NCI-H1105 (cell line): ENCODE measurements at places on chromosomes 1 and 21.
A peak's percentile ranks its signal among the peaks of the same experiment; 100 is the strongest.

- no peak for DNase-seq
Observed at GRCh38 chr1:210330279-210330866, 1.7 kb downstream of the HHAT start.

- no peak for DNase-seq
Observed at GRCh38 chr1:230308039-230308438, 118.1 kb downstream of the PGBD5 start.

GRCh38 chr1:55181666-55182065 lies 33.5 kb downstream of the USP24 start:
- DNase-seq: no peak

DNA sequence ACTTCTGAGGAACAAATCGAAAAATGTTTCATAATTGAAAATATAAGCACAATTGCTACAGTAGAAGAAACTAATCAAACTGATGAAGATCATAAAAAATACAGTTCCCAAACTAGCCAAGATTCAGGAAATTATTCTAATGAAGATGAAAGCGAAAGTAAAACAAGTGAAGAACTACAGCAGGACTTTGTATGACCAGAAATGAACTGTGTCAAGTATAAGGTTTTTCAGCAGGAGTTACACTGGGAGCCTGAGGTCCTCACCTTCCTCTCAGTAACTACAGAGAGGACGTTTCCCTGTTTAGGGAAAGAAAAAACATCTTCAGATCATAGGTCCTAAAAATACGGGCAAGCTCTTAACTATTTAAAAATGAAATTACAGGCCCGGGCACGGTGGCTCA lies 30.6 kb downstream of the IFNAR1 start:
- no peak for DNase-seq

DNA sequence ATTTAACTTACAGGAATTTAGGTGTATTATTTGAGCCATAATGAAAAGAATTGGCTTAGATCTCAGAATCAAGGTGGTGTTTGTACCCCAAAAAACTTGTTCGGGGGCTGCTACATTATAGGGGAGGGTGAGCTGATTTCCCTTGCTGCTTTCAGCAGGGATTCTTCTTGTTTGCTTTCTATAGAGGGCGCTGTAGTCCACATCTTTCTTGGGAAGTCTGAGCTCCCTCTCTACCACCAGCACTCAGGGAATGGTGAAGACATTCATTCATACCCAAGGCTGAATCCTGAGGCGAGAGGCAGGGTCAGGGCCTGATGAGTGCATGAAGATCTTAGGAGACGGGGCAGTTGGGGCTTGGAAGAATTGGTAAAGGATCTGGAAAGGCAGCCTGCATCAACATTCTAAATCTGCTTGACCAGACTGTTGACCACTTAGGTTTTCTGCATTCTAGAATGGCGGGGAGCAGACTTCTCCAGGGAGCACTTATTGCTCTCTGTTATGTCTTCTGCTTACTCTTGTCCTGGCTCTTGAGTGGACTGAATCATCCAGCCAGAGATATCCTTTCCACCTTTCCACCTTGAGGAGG lies 18.9 kb downstream of the SPATA46 start:
- no peak for DNase-seq

- DNase-seq: no peak
Observed at GRCh38 chr1:169999331-169999741, 75.2 kb downstream of the KIFAP3 start.

GRCh38 chr21:28953247-28953646 lies 39.4 kb downstream of the LTN1 start:
- DNase-seq: no peak

- peak; percentile 93 for DNase-seq
Observed at GRCh38 chr1:17168091-17168876, 36.6 kb upstream of the PADI1 start.

GRCh38 chr1:186811892-186812291 lies 16.9 kb upstream of the PLA2G4A start:
- no peak for DNase-seq

DNA sequence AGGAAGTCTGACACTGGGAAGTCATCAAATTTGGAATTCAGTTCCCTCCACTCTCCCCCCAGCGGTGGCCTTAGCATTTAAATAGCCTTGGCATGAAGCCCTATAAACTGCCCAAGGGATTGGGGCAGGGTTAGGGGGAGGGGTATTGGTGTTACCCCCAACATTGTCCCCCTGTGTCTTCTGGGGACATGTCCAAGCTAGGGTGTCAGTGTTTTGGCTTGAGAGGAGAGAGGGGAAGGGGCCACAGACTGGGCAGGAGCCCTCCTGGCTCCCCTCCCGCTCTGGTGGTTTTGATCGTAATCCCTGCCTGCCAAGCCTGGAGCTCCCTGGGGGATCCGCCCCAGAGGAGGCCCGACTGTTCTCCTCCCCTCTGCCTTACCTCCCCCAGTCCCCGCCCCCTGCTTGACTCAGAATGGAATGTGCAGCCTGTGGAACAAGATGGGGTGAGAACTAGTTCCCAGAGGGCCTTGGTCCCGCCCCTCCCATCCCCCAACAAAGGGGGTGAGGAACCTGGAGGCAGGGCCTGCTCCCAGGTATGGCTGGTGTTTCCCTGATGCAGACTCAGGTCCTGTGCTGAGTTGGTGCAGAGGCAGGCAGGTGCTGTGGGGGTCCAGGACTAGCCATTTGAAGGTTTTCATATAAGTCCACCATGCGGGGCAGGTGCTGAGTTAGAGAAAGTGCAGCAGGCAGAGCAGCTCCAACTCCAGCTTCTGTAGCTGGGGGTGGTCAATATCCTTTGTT lies 7.4 kb downstream of the SOX13 start:
- DNase-seq: peak; percentile 66

DNA sequence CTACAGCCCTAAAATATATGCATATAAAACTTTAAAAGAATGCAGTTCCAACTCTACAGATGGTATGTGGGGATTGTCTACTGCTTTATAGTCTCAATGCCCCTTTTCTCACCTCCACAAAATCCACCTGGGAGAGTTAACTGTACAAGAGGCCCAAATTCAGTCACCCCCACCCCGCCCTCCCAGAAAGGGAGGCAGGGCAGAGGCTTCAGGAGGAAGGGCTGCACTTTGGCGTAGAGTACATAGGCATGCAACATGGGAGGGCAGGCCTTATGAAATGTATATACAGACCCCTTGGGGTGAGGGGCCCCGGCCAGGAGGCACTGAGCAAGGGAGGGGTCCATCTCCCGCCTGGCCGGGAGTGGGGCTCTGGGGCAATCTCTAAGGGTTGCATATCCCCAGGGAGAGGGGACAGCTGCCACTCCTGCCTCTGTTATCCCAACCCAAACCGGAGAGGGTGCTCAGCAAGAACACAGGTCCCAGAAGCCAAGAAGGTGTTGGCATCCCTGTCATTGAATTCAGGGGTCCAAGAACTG lies 1.3 kb upstream of the PYGO2 start:
- no peak for DNase-seq

- no peak for DNase-seq
Observed at GRCh38 chr1:45112661-45113060, 93.7 kb downstream of the ZSWIM5 start.

DNA sequence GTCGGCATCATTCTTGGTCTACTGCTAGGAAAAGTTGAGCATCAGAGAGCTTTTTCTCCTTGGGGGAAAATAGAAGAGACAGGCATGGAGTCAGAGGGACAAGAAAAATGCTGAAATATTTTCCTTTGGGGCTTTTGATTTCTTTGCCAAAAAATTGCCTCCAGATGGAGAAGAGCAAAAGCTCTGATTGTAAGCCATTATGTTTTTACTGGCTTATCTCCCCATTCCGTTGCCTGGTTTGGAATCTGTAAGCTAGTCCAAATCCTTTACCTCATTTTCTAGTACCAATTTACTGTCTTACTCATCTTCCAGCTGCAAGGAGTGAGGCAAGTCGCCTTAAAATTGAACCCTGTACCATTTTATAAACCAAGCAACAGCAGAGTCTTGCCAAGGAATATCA lies 23.3 kb upstream of the NBL1 start:
- DNase-seq: no peak

GRCh38 chr1:239006276-239006675 lies 380.1 kb upstream of the CHRM3 start:
- DNase-seq: no peak

- no peak for DNase-seq
Observed at GRCh38 chr1:55337801-55338447, 122.8 kb upstream of the USP24 start.

GRCh38 chr1:207828485-207829158 lies 76.8 kb downstream of the CD46 start:
- peak; percentile 2 for DNase-seq

DNA sequence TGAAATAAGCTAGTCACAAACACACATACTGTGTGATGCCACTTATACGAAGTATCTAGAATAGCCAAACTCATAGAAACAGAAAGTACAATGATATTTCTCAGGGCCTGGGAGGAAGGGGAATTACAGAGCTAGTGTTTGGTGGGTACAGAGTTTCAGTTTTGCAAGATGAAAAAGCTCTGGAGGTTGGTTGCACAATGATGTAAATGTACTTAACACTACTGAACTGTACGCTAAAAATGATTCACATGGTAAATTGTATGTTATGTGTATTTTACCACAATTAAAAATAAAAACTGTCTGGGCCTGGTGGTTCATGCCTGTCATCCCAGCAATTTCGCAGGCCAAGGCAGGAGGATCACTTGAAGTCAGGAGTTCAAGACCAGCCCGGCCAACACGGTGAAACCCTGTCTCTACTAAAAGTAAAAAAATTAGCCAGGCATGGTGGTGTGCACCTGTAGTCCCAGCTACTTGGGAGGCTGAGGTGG lies 15.3 kb upstream of the FHAD1 start:
- no peak for DNase-seq

DNA sequence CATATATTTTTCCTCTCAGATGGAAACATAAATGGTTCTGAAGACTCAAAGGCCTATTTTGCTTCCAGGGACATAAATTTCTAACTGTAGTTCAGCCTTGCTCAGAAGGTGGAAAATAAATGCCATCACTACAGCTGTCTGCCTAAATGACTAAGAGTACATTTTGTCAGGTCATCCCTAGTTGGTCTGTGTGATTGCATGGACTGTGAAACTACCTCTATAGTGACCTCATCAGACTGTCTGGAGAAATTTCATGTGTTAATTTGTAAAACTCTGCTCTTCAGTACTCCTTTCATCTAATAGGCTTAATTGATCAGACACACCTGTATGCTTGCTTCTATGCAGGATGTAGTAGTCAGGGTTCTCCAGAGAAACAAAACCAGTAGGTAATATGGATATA lies 886.9 kb downstream of the AMY1C start:
- no peak for DNase-seq

GRCh38 chr1:48470481-48470855 lies 1.5 kb downstream of the SPATA6 start:
- no peak for DNase-seq

DNA sequence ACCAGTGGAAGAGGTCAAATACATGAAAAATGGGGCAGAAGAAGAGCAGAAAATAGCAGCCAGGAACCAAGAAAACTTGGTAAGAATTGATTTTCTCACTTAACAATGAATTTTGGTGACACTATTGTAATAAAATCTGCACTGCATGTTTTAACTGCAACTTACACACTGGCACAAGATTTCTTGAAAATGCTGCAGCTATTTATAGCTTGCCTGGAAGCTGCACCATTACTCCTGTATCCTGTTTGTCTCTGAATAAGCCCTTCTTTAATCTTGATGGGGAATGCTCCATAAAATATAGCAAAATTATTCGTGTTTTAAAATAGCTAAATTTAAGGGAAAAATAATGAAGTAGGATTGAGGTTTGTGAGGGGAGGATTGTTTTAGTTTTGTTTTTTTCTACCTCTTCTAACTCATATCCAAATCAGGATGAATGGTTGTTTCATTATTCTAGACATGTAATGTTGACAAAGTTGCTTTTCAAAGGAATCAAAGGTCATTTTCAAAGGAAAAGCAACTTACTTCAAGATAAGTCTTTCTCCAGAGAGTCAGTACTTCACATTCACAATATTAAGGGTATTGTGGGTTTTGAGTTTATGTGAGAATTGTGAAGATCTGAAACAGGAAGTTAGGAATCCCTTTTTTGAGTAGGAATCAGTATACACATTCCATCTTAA lies 120.9 kb downstream of the C1orf21 start:
- DNase-seq: no peak

GRCh38 chr1:91637539-91637994 lies 136.9 kb downstream of the CDC7 start:
- no peak for DNase-seq

DNA sequence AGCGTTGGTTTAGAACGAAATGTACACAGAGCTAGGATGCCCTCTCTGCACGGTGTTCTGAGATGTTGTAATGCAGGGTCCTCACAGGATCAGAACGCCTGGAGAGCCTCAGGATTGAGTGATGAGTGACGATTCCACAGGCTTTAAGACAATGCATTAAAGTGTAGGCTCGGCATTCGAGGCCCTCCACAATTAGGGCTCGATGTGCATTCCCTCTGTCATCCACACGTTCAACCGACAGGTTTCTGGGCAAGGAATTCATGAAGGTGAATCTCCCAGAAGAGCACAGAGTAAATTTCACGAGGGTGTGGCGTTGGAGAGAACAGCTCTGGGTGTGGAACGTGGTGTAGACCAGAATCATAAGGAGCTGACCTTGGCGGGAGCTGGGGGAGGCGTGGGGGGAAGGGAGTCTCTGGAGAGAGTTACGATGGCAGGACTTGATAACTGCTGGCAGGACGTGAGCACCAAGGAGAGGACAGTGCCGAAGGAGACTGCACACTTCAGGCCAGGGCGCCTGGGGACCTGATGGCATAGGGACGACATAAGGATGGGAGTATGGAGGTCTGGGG lies 51.0 kb upstream of the EFHD2 start:
- no peak for DNase-seq

- DNase-seq: no peak
Observed at GRCh38 chr1:71307451-71307850, 226.6 kb upstream of the ZRANB2 start.

DNA sequence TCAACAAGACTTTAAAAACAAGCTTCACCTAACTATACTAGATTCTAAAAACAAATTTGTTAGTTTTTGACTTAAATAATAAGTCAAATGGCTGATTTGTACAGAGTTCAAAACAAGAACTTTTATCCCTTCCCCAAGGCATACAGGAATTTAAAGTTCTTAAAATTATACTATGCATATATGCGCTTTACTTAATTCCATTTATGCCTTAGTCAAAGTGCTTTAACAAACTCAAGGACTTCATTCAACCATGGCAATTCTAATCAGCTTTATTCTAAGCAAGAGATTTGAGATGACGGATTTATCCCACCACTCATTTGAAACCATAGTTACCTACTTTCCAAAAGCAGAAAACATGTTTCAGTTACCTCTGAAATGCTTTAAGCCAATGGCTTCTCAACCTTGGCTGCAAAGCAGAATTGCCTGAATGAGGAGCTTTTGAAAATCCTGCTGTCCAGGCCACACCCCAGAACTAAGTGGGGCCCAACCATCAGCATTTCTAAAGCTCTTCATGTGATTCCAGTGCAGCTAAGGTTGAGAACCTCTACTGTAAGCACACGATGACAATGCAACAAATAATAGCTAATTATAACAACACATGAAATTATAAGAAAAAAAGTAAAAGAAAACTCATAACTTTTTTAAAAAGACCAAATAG lies 44.6 kb downstream of the TTLL7 start:
- DNase-seq: no peak

- no peak for DNase-seq
Observed at GRCh38 chr1:162704673-162705424, 72.6 kb downstream of the DDR2 start.

GRCh38 chr1:98662356-98662670 lies 792 bp downstream of the SNX7 start:
- DNase-seq: no peak

- no peak for DNase-seq
Observed at GRCh38 chr1:208185801-208186231, 58.4 kb downstream of the PLXNA2 start.
